ENCODE measurements at places on chromosomes 12 and 14.

DNA sequence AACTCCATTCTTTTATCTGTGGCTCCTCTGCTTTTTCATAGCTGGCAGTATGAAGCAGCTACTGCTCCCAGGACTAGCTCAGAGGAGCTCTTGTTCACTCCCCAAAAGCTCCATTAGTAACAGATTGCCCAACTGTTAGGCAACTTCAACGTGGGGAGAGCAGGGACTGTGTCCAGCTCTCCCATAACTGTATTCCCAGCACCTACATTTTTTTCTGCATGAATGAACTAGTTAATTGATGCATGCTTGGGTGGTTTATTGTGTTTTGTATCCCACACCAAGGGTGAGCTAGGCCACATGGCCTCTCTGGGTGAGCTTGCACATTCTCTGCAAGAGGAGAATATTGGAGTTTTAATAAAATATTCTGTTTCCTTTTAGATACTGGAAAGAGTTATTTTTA lies 15.2 kb downstream of the STON2 start:
- DNase-seq = no peak

DNA sequence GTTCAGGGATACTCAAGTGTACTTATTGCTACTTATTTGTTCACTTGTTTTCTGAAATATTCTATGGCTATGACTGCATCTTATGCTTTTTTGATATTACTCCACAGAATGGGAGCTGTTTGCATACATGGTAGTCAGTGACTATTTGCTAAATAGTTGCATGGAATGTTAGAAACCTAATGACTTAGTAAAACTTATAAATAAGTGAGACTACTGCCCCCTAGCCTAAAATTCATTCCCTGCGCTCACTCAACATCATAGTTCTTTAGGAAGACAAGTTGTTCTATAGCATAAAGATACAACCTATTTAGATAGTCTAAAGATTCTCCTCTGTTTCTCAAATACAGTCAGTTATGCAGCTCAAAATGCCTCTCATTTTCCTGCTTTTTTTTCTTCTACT lies 305.5 kb downstream of the CEP128 start:
- no peak for DNase-seq

GRCh38 chr12:9799961-9800360 lies 27.3 kb upstream of the KLRF1 start:
- DNase-seq = no peak

GRCh38 chr12:111761706-111762105 lies 5.0 kb upstream of the ALDH2 start:
- DNase-seq = no peak

DNA sequence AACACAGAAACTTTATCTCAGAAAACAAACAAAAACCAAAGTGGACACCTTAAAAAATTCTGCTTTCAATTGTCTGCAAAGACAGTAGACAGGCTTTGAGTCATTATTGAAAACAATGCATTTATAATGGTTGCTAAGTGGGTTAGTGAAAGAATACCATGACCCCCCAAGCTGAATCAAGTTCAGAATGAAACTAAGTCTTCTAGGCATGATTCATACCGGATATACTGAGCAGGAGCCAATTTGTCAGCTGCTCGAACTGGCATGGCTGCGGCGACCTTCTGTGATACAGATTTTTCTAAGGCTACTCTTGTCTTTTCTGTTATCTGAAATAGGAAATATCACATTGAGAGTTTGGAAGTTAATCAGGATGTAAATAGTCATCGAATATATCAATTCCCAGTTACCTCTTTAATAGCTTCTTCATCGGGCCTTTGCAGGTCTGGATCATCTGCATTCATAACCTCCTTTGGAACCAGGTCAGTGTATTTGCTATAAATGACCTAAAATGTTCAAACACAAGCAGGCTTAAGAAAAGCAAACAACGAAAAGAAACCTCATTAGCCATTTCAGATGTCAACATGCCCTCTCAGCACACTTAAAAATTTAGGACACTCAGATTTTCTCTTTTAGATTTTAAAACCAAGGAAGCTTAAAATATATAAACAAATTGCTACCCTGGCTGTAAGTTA lies 22.3 kb downstream of the SNW1 start:
- no peak for DNase-seq

DNA sequence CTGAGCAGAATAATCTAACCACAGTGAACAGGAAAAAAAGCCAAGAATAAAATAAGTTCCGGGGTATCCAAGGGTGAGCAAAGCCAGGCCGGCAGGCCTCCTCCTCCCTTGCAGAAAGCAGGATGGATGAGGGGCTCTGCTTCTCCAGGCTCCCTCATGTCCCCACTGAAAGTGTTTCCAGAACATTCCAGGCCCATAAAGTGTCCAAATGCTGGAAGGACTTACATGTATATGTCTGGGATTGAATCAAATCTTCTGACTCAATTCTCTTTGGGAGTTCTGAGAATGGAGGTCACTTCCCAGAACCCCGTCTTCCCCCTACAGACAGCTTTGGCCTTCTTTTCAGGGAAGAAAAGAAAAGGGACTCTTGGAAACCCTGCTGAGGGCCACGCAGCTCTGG lies 25.0 kb upstream of the BDKRB1 start:
- DNase-seq = no peak

DNA sequence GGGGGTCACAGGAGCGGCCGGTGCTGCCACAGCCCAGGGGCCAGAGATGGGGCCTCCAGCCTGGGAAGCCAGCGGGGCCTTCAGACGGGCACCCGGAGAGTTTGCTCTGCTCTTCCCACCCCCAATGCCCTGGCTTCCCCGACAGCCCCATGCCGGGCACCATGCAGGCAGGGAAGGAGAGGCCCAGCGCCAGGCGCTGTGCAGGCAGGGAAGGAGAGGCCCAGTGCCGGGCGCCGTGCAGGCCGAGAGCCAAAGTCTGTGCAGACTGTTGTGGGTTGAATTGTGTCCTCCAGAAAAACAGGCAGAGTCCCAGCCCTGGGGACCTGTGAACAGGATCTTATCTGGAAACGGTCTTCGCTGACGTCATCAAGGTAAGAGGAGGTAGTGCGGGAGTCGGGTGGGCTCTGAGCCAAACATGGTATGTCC lies 34.3 kb downstream of the GALNT9 start:
- DNase-seq = no peak

DNA sequence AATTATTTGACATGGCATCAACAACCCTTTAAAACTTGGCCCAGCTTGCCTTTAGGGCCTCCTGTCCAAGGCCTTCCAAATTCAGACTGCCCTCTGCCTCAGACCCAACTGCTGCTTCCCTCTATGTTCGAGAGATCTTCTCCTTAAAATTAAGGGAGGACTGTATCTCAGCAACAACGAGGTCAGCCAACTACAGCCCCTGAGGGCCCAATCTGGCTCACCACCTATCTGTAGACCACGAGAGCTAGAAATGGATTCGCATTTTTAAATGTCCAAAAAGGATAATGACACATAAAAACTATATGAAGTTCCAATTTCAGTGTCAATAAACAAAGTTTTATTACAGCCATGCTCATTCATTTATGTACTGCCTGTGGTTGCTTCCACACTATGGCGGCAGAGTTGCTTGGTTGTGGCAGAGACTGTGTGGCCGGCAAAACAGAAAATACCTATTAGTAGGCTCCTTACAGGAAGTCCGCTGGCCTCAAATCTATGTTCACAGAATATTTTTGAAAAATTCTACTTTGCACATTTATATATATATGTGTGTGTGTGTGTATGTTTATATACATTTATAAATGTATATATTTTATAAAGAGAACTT lies 1026.9 kb downstream of the BCL11B start:
- DNase-seq = no peak

GRCh38 chr14:103519043-103519836 lies 3.4 kb downstream of the CKB start:
- DNase-seq = peak; percentile 82

GRCh38 chr14:23299986-23300686 lies 2.5 kb downstream of the PPP1R3E start:
- peak; percentile 22 for DNase-seq

DNA sequence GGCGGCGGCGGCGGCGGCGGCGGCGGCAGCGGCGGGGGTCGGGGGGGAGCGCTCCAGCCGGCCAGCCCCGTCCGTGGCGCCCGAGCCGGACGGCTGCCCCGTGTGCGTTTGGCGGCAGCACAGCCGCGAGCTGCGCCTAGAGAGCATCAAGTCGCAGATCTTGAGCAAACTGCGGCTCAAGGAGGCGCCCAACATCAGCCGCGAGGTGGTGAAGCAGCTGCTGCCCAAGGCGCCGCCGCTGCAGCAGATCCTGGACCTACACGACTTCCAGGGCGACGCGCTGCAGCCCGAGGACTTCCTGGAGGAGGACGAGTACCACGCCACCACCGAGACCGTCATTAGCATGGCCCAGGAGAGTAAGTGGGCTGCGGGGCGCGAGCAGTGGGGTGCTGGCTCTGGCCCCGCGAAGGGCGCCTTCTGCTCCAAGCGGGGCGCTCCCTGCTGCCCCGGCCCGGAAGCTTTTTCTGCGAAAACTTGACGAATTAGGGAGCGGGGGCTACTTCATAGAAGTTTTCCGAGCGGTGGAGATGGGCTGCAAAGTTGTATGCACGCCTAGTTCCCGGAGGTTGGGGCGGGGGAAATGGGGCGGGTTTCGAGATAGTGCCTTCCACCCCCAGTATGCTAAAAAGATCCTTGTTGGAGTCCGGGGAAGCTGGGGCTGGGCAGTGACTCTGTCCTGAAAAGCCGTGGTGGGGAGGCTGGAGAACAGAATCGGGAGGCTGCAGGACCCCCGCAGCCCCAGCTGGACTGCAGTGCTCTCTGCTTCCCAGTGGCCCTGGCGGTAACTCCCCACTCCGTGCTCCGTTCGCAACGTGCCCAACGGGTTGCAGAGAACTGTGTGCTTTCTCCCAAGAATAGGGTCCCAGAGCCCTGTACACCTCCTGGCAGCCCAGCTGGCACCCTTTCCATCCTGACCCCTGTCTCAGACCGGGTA lies 751 bp downstream of the GDF11 start:
- peak; percentile 87 for DNase-seq

DNA sequence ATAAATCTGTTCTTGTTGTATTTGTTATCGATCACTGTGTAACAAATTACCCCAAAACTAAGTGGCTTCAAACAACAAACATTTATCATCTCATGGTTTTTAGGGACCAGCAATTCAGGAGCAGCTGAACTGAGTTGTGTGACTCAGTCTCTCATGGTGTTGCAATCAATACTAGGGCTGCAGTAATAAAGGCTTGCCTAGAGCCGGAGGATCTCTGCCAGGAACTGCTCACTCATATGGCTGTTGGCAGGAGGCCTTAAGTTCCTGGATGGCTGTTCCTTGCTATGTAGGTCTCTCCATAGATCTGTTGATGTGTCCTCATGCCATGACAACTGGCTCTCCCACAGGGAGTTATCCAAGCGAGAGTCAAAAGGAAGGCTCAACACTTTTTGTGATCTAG lies 3.8 kb upstream of the PSMC6 start:
- DNase-seq = no peak

DNA sequence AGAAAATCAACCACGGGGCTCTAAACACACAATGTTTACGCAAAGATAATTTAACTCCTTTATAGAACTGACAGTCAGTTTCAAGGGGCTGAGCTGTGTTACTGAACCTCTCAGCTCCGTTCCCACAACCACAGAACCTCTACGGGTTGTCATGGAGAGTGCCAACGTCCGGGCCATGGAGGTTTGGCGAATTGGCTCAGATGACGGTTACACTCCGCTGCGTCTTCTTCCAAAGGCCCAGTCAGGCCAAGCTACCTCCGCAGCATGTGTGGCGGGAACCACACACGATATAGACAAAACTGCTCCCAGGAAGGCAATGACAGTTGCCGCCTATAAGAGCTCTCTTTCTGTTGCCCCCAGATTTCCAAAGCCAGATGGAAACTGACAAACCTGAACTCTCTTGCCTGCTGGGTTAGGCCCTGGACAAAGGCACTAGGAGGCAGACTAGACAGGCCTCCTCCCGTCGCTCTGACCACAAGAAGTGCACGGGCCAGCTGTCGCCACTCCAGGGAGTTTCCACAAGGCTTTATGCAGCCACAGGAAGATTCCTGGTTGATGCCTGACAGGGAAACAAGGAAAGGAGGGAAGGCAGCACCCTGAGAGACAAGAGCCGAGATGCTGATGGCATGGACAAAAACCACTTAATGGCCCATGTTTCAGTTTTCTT lies 30.3 kb downstream of the CCDC88C start:
- no peak for DNase-seq

DNA sequence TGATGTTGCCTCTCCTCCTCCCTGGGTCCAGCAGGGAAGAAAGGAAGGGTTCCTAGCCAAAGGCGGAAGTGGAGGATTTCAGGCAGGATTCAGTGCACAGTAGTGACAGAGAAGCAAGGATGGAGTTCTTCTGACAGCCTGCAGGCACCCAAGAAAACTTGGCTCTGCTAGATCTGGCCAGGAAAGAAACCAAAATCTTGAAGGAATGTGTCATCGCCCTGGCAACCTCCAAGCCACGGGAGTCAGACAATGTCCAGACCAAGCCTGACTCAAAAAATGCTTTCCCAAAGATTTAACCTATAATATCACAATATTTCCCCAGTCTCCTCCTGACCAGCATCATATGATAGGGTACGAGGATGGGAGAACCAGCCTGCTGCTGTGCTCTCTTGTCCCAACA lies 22.8 kb upstream of the DHRS4 start:
- DNase-seq = no peak

GRCh38 chr12:53179687-53180219 lies 769 bp upstream of the ZNF740 start:
- no peak for DNase-seq

DNA sequence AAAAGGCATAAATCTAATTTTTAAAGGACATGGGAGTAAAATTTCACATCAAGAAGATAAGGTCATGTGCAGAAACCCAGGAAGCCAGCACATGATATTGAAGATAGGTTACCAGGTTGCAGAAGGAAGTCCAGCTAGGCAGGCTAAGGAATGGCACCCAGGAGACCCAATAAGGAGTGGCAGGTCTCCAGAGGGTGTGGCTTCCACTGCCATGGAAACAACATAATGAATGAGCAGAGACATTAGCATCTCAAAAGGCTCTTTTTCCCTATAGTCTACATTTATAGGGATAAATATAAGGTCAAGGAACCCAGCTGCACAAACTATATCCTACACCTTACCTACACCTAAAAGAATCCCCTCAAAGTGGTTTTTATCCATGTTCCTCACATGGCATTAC lies 275.9 kb downstream of the RPS29 start:
- no peak for DNase-seq

DNA sequence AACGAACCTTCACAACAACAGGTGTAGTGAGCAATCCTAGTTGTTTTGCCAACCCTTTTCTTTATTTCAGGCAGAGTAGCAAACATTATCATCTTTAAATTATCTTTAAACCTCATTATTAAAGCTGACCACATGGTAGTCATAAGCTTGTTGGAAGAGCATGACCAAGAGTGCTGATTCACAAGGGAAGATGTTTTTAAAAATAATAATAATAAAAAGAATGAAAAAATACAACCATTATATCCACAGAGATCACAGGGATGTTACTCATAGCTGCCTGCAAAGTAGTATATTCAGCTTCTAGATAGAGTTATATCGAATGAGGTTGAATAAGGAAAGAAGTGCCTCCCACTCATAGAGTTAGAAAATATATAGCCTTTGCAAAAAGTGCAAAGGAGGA lies 101.0 kb upstream of the FLRT2 start:
- no peak for DNase-seq

GRCh38 chr12:26238341-26239121 lies 43.2 kb downstream of the SSPN start:
- no peak for DNase-seq

Measured in hematopoietic multipotent progenitor cell treated with erythropoietin and hydrocortisone succinate and interleukin-3 and kit ligand, for 4 days (in vitro differentiated cells).